ENCODE measurements at places on chromosomes 7 and 10.

GRCh38 chr10:82813856-82814255, 938.9 kb downstream of the NRG3 start:
- no peak for DNase-seq

DNA sequence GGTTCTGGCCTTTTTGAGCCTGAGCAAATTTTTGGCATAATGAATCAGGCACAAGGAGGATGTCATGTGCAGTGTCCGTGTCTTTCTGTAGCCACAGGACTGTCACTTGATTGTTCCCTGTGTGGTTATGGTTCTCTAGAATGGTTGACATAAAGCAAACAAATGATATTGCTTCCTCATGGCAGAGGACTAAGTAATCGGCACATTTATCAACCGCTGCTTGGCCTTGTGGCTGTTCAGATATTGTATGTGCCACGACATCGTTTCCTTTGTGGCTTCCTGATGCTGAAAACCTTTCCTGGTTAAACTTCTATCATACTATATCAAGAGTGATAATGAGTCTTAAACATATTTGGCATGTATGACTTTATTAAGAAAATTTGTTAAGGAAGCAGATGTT, 598.8 kb downstream of the SUGCT start:
- DNase-seq, result no peak

DNA sequence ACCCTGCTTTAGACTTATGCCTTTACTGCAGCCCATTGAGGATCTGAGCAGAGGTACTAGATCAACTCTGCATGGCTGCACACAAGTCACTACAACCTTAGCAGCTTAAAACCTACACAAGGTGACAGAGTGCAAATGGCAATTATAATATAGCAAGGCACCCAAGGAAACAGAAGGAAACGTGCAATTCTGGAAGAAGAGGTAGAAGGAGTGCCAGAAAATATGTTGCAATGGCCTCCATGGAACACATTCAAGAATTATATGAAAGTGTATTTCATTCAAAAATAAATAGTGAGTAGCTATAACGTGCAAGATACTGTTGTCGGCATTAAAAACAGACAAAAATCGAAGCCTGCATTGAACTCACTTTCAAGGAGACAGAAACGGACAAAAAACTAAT, 2.9 kb upstream of the AKR1C8 start:
- DNase-seq, result no peak

DNA sequence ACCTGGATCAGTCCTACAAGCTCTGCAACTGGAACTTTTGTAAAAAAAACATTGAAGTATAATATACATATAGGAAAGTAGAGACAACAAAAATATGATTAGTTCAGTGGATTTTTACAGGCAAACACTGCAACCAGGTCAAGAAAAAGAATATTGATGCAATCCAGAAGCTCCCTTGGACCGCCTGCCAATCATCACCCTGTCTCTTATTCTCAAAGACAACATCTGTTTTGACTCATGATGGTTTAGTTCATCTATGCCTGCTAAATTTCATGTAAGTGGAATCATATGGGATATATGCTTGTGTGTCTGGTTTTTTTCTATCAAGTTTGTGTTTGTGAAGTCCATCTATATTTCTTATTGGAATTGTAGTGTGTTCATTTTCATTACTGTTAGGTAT, 7.7 kb upstream of the HYCC1 start:
- DNase-seq, result no peak

DNA sequence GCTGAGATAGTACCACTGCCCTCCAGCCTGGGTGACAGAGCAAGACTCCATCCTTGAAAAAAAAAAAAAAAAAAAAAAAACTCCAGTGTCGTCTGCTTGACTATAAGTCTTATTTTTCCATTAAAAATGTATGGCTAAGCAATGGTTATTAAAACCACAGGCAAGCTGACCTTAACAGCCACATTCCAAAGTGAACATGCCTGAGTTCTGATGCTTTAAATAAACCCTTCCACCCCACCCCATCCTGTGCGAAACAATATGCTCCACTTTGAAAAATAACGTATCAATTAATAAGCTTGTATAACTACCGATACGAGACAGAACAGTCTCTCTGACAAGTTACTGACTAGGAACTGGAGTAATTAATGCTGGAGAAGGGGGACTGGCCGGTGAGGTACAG, 63.7 kb downstream of the LARP4B start:
- no peak for DNase-seq

DNA sequence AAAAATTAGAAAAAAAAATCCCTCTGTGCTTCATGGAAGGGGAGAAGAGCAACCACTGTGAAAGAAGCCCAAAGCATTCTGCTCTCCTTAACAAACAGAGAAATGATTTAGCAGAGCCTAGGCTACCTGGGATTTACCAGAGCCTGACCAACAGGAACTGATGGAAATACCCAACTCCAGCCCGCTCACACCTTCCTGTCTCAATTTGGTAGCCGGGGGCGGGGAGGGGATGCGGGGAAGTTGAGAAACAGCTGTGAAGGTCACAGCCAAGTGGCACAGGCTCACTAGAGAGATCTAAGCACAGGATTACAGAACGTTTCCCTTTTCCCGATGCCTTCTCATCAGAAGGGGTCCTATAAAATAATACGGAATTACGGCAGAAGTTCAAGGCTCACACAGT, 17.6 kb downstream of the RSU1 start:
- DNase-seq, result no peak

DNA sequence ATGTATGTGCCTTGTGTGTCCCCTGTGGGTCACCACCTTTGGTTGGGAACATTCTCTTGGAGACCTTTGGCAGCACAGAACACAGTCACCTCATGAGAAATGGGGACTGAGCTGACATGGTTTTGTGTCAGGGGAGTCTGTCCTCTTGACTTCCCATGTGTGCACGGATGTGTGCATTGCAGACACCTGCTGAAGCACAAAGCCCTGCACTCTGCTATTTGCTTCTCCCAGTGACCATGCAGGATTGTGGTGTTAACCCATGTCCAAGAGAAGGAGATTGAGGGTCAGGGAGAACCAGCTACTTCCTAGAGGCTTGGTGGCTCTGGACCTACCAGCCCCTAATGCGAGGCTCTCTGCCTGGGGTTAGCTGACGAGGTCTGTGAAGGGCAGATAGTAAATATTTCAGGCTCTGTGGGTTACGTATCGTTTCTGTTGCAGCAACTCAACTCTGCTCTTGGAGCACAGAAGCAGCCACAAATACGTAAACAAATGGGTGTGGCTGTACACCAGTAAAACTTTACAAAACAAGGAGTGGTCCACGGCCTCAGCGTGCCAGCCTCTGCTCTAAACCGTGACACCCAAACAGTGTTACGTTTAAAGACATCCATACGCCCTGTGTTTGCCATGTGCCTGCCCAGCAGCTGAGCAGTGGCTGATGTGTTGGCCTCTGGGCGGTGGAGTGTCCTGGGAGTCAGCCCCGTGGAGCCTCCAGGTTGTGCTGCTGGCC, 51.7 kb downstream of the ADCY1 start:
- DNase-seq, result no peak

Measured in activated CD8-positive, alpha-beta memory T cell treated with anti-CD3 and anti-CD28 coated beads for 1 hour (primary cell).